Chondrocyte (in vitro differentiated cells): ENCODE measurements at places on chromosomes 12 and 14. TPM values are rescaled to one million over a fixed set of nuclear protein-coding genes. Genes with fewer than 3 reads are reported as not detected.
A peak's percentile ranks its signal among the peaks of the same experiment; 100 is the strongest.

DNA sequence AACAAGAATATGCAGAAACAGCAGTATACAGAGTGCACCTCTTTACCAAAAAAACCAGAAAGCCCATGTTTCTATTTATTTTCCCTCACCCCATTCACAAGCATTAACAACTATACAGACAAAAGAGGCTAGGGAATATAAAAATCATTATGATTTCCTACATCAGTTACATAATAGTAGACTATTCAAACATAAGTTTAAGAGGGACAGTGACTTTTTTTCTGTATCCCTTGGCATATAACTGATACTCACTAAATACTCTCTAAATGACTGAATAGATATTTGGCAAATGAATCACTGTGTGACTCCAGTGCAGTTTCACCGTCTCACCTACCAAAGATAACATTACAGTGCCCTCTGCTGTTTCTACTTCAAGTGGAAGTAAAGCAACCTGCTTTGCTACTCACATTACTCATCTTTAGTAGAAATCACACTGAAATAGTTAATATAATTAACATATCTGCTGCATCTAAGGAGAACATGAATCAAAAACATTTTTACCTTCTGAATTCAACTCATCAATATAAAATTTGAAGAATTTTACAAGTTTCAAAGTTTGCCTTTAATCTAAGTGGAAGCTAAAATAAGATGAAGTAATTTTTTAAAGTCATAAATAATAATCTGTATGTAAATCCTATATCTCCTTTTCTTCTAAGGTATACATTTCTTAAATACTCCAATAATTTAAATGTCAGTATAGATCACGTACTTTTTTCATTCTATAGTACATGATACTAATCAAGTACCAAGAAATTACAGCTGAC lies 103.8 kb downstream of the OSBPL8 start:
- no peak overlapping the region for H3K4me3 ChIP-seq
- H3K27me3 ChIP-seq, result no peaks in the 10 kb centered on the region
- peak overlapping the region; percentile 89 for H3K27ac ChIP-seq
- peaks cover under 1% of the 10 kb centered on the region for H3K36me3 ChIP-seq

DNA sequence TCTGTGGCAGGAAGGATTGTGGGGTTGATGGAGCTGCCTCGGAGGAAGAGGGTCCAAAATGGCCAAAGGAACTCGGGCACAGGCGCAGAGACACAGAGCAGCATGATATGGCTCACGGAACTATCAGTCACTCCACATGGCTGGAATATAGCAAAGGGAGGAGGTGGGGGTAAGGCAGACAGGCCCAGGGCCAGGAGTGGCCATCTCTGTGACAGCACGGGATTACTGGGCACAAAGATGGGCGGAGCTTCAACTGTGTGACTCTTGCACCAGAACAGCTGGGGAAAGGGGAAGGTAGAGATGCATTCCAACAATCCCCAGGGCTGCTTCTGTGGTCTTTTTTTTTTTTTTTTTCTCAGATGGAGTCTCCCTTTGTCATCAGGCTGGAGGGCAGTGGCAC lies 24.8 kb upstream of the EML1 start:
- H3K36me3 ChIP-seq, result no peaks in the 10 kb centered on the region
- H3K4me3 ChIP-seq, result no peak overlapping the region
- H3K27me3 ChIP-seq, result no peaks in the 10 kb centered on the region
- peak overlapping the region; percentile 98 for H3K27ac ChIP-seq
- DNase-seq, result peak; percentile 41

- no peaks in the 10 kb centered on the region for H3K4me1 ChIP-seq
- no peak overlapping the region for H3K4me3 ChIP-seq
- no peak overlapping the region for H3K27ac ChIP-seq
- no peak for DNase-seq
Observed at GRCh38 chr12:53862206-53862605, 76.4 kb upstream of the HOXC13 start.

DNA sequence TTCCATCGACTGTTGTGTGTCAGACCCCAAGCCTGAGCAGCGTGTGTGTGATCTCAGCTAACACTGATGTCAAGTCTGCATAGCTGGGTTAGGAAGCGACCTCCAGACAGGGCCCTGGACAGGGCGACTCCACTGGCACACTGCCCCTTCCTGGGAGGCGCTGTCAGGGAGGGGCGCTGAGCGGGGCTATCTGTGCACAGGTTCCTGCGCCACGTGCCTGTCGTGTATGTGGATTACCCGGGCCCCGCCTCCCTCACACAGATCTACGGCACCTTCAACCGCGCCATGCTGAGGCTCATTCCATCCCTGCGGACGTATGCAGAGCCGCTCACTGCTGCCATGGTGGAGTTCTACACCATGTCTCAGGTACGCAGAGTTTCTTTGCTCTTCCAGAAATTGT lies 53.9 kb downstream of the DYNC1H1 start:
- H3K4me1 ChIP-seq, result peaks cover 6% of the 10 kb centered on the region
- no peak overlapping the region for H3K27ac ChIP-seq
- H3K36me3 ChIP-seq, result peaks cover 68% of the 10 kb centered on the region
- DNase-seq, result no peak
- H3K4me3 ChIP-seq, result no peak overlapping the region

- no peaks in the 10 kb centered on the region for H3K36me3 ChIP-seq
- H3K27ac ChIP-seq, result no peak overlapping the region
- no peaks in the 10 kb centered on the region for H3K27me3 ChIP-seq
- H3K4me1 ChIP-seq, result peaks cover 3% of the 10 kb centered on the region
- H3K4me3 ChIP-seq, result no peak overlapping the region
- DNase-seq, result no peak
Observed at GRCh38 chr12:30169839-30170591, 386.3 kb upstream of the TMTC1 start.

DNA sequence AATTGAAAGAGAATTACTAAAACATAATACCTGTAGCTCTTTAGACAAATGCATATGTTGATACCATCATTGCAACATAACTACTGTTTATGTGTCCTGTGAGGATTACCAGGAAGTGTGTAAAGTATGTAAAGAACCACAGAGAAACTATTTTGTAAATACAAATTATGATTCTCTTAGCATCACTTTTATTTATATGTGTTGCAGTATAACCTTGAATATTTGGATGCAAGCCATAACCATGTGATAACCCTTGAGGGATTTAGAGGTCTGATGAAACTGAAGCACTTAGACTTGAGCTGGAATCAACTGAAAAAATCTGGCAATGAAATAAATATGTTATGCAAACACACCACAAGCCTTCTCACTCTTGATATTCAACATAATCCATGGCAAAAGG lies 77.5 kb downstream of the LRRC9 start:
- no peak overlapping the region for H3K4me3 ChIP-seq
- H3K27me3 ChIP-seq, result peaks cover 7% of the 10 kb centered on the region
- no peaks in the 10 kb centered on the region for H3K36me3 ChIP-seq
- H3K27ac ChIP-seq, result no peak overlapping the region
- DNase-seq, result no peak
- no peaks in the 10 kb centered on the region for H3K4me1 ChIP-seq

Gene KRT83
- not detected in 3 replicates for total RNA-seq

DNA sequence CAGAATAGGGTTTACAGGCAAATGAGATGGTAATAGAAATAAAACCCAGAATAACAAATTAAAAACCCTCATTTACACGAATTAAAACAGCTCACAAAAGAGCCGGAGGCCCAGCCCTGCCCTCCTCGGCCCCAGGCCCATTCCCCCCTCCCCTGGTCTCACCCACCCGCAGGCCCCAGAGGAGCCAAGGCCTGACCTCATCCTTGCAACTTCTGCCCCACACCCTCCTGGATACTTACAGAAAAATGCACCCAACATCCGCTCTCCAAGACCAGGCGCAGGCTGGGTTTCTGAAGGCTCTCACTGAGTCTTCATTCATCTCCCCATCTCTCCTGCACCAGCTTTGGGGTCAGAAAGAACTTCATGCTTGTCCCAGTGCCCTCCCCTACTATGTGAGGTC lies 16.2 kb upstream of the VSX2 start:
- H3K27ac ChIP-seq, result no peak overlapping the region
- H3K36me3 ChIP-seq, result peaks cover 3% of the 10 kb centered on the region
- no peaks in the 10 kb centered on the region for H3K4me1 ChIP-seq
- no peak overlapping the region for H3K4me3 ChIP-seq
- H3K27me3 ChIP-seq, result peaks cover 29% of the 10 kb centered on the region

DNA sequence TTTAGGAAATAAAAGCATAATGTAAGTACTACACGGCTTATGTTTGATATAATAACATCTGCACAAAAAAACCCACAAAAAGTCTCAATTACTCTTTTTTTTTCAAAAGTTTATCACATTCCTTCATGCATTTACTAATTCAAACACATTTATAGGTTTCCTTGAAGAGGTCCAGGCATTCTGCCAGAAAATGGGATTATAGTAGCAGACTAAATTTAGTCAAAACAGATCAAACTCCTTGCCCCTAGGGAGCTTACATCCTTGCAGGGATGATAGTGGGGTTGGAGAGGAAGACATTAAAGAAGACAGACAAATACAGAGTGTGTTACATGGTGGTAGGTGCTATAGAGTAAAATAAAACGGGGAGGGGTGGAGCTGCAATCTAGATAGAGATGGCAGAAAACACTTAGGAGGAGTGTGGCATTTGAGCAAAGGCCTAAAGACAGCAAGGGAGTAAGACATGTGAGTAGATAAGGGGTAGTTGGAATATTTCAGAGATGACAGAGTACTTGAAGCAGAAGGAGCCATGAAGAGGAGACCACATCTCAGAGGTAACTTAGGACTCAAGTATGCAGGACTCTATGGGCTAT lies 266.9 kb downstream of the PPFIA2 start:
- H3K4me3 ChIP-seq, result no peak overlapping the region
- H3K4me1 ChIP-seq, result no peaks in the 10 kb centered on the region
- no peak overlapping the region for H3K27ac ChIP-seq
- DNase-seq, result no peak
- peaks cover 3% of the 10 kb centered on the region for H3K27me3 ChIP-seq

GRCh38 chr12:120529641-120530417 lies 871 bp upstream of the COQ5 start:
- no peaks in the 10 kb centered on the region for H3K27me3 ChIP-seq
- H3K4me1 ChIP-seq, result peaks cover 23% of the 10 kb centered on the region
- peak overlapping the region; percentile 97 for H3K4me3 ChIP-seq
- peak overlapping the region; percentile 100 for H3K27ac ChIP-seq

Gene DDN
- total RNA-seq, result 0.10 to 0.74 TPM (median 0.72 TPM) in 3 replicates

GRCh38 chr12:99212275-99212674 lies 435.3 kb upstream of the GARIN6 start:
- H3K4me3 ChIP-seq, result no peak overlapping the region
- no peak overlapping the region for H3K27ac ChIP-seq
- H3K4me1 ChIP-seq, result no peaks in the 10 kb centered on the region
- no peaks in the 10 kb centered on the region for H3K36me3 ChIP-seq
- DNase-seq, result no peak
- no peaks in the 10 kb centered on the region for H3K27me3 ChIP-seq

Gene PIWIL1
- total RNA-seq, result not detected in 3 replicates

Gene VDR
- 4.4 to 4.8 TPM (median 4.6 TPM) in 3 replicates for total RNA-seq

GRCh38 chr14:53042480-53042879 lies 91.6 kb upstream of the FERMT2 start:
- peaks cover 45% of the 10 kb centered on the region for H3K4me1 ChIP-seq
- H3K36me3 ChIP-seq, result peaks cover 12% of the 10 kb centered on the region
- H3K27ac ChIP-seq, result peak overlapping the region; percentile 70
- H3K4me3 ChIP-seq, result no peak overlapping the region

- no peaks in the 10 kb centered on the region for H3K27me3 ChIP-seq
- no peak overlapping the region for H3K4me3 ChIP-seq
Observed at GRCh38 chr14:68598089-68598488, 194.8 kb downstream of the ZFP36L1 start.

DNA sequence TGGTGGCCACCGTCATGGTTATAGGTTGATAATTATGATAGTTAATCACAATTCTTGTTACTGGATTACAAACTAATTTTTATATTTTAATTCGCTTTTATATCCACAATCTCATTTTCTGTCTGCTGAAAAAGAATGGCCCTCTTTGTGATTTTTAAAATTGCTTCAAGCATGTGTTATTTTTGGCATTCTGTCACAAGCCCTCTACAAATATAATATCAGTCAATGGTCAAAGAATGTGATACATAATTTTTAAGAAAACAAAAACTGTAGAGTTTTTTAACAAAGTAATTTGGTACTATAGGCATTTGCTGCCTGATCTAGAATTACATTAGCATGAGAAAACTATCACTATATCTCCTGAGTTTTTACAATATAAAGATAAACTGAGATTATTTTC lies 352.0 kb upstream of the TMTC1 start:
- no peak overlapping the region for H3K4me3 ChIP-seq
- H3K27ac ChIP-seq, result peak overlapping the region; percentile 80
- no peaks in the 10 kb centered on the region for H3K36me3 ChIP-seq
- DNase-seq, result no peak
- H3K4me1 ChIP-seq, result peaks cover 30% of the 10 kb centered on the region

GRCh38 chr12:9883175-9883574 lies 1.9 kb downstream of the KLRF2 start:
- no peaks in the 10 kb centered on the region for H3K4me1 ChIP-seq
- no peaks in the 10 kb centered on the region for H3K27me3 ChIP-seq
- no peak overlapping the region for H3K4me3 ChIP-seq
- no peak overlapping the region for H3K27ac ChIP-seq

DNA sequence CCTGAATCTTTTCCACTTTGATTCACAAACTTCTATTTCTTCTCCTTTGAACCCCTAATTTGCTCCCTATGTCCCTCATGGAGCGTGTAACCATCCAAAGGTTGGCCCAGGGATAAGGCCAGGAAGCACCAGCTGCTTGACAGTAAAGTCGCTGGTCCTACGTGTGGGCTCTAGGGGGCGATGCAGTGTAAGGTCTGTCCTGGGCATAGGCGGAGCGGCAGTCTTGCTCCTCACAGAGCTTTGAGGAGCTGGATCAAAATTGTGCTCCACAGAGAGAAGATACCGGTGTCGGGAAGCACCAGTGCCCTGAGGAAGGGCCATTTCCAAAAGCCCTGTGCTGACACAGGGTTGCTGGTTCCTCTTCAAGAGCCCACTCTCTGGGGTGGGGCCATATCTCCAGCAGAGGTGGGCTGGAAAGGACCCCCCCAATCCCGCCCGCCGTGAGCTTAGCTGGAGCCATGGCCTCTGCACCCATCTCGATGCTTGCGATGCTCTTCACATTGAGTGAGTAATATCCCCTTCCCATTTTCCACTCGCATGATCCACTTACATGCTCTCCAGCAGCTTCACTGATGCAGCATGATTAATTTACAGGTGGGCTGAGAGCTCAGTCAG lies 49.9 kb upstream of the OR4E1 start:
- H3K4me1 ChIP-seq, result no peaks in the 10 kb centered on the region
- DNase-seq, result no peak
- H3K4me3 ChIP-seq, result no peak overlapping the region
- H3K36me3 ChIP-seq, result no peaks in the 10 kb centered on the region

Gene GLS2
- 0.25 to 0.54 TPM in 2 of 3 replicates, not detected in the other for total RNA-seq

Gene KRT72
- not detected in 3 replicates for total RNA-seq

- H3K27ac ChIP-seq, result peak overlapping the region; percentile 70
- DNase-seq, result no peak
- no peak overlapping the region for H3K4me3 ChIP-seq
- no peaks in the 10 kb centered on the region for H3K27me3 ChIP-seq
Observed at GRCh38 chr14:51024377-51024776, 70.5 kb downstream of the TRIM9 start.
